ENCODE measurements at places on chromosomes 12 and 14.

GRCh38 chr12:127125607-127126259, 1141.2 kb upstream of the TMEM132C start:
- peak; percentile 78 for DNase-seq

GRCh38 chr12:109239179-109239578, 69.9 kb downstream of the FOXN4 start:
- no peak for DNase-seq

- DNase-seq, result peak; percentile 75
Measured at GRCh38 chr14:69049675-69050074, 70.6 kb upstream of the ACTN1 start.

- DNase-seq, result no peak
Measured at GRCh38 chr12:63907561-63907960, 63.1 kb downstream of the SRGAP1 start.

- DNase-seq, result no peak
Measured at GRCh38 chr12:14954269-14954668, 7.1 kb downstream of the ARHGDIB start.

All from GM03348 (cell line).